ENCODE measurements at places on chromosomes 4 and X.

GRCh38 chr4:167114416-167114971 lies 119.8 kb downstream of the SPOCK3 start:
- DNase-seq, result no peak

DNA sequence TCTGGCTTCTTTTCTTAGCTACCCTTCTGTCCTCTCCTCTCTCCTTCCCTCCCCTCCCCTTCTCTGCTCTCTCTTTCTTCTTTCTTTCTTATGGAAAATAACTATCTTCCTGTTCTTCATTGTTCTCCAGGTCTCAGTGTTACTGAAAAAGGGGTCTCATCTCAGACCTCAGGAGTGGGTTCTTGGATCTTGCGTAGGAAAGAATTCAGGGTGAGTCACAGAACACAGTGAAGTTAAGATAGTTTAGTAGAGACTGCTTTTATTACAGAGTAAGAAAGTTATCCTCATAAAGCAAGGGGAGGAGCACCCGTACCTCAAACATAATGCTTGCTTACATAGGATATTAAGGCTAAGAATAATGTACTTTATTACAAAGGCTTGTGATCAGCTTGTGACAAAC lies 31.8 kb upstream of the CWH43 start:
- DNase-seq, result no peak

- DNase-seq, result no peak
Measured at GRCh38 chr4:101155368-101155767, 192.0 kb downstream of the PPP3CA start.

DNA sequence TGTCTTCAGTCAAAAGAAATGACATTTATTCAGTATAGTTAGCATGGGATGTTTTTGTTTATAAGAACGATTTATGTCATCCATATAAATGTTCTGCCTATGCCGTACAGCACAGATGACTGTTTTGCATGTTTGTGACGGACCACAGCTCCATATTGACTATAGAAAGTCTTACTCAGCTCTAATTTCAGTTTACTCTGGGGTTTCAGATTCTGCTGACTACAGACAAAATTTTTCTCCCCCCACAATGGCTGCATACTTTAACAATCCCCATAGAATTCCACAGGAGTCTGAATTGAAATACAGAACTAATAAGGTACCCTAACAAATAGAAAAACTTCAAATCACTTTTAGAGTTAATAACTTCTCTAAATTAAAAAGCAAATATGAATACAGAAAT lies 191.0 kb downstream of the SCFD2 start:
- no peak for DNase-seq

DNA sequence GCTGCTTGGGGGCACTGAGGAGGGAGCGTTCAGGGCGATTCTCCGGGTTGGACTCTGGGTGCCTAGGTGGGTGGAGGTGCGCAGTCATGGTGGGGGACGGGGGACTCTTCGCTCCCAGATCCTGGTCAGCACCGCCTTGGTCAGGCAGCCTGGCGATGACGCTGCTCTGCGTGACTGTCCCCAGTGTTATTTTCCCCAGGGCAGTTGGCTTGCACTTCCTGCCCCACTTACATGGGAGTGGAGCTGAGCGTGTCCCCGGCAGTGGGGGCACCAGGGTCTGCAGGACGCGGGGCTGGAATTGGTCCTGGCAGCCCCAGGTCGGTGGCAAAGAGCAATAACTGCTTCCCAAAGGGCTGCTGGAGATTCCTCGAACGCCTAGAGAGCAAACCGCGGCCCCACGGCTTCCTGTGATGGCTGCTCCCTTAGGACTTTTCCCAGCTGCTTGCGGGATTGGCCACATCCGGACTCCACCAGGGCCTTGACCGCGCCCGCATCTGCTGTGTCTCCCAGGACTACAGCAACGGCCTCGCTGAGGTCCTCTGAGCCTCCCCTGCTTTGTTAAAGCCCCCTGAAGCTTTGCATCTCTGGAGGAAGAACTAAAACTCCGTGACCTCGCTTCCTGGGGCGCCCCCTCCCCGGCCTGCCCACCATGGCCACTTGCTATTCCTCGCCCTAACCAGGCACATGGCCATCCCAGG lies 35.3 kb upstream of the GPR78 start:
- no peak for DNase-seq

DNA sequence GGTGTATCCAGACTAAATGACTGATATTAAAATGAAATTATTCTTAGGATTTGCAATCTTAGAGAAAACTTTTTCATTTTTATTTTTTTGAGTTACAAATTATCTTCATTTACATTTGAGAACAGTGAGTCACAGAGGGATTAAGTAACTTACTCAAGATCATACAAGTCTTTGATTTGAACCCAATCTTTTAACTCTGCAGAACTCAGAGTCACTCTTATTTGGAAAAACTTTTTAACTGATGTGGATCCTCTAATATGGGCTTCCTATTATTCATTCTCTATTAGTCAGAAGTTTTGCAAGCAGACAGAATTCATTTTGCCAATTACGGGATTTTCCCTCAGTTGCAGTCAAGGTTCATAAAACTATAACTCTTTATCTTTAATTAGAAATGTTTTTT lies 20.1 kb downstream of the HPRT1 start:
- no peak for DNase-seq

GRCh38 chrX:104195489-104196084 lies 29.3 kb downstream of the FAM199X start:
- peak; percentile 63 for DNase-seq

- no peak for DNase-seq
Measured at GRCh38 chr4:187064033-187064432, 340.4 kb upstream of the FAT1 start.

- no peak for DNase-seq
Measured at GRCh38 chr4:71648448-71648847, 135.4 kb downstream of the GC start.

DNA sequence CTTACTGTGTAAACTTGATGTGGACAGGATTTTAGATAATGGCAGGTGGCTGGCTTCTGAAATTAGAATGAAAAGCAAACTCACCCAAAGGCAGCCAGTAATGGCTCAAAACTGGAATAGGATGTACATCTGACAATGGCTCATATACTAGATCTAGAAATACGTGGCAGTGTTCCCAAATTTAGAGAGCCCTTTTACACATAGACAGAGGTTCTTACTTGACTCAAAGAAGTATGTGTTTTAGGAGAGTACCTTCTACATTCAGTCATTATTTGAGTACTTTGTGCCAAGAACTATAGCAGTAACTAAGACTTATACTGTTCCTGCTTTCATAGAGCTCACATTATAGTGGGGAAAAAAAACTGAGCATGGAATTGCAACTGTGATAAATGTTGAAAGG lies 48.0 kb downstream of the UBE2K start:
- no peak for DNase-seq

DNA sequence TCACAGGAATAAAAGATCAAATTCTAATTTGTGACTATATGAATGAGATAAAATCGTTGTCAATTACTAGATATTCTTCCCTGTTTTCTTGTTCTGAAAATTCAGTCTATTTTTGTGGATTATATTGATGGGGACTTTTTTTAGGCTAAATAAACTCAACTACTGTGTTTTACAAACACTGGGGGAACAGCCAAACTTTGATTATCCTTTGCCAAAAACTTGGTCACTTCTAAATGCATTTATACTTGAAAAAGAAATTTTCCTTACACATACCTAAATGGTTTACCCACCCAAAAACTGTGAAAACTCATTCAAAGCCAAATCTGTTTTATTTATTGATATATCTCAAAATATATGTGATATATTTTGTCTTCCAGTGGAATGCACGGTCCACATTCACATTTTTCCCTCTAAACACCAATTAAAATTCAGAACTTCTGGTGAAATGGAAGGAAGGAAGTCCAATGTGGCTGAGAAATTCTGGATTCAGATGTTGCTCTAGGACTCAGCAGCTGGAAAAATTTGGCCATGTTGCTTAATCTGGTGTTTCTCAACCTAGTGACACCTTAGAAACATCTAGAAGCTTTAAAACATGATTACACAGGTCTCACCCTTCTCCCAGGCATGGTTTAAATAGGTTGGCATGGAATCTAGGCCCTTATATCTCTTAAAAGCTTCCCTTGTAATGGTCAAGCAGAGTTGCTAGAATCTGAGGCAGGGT lies 28.6 kb upstream of the ARHGAP24 start:
- DNase-seq, result no peak

- DNase-seq, result peak; percentile 75
Measured at GRCh38 chrX:132292793-132293192, 73.5 kb upstream of the RAP2C start.

Measured in hematopoietic multipotent progenitor cell treated with erythropoietin and hydrocortisone succinate and interleukin-3 and kit ligand, for 4 days (in vitro differentiated cells).